HCEC 1CT (cell line): ENCODE measurements at places on chromosomes 1 and 21.

DNA sequence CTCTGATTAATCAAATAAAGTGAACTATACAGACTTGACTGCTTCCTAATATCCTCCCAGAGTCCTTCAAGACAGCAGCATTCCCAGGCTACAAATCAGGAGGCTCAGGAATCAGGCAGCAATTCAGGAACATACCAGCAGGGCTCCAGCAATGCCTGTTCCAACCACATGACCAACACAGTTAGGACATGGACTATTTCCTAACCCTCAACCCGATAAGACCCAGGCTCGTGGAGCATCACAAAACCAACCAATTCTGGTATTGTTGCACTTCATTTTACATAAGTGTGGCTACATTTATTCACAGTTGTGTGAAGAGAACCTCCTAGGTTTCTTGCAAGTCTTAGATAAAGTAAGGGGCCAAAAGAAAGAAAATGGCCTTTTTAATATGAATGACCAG, 546.2 kb upstream of the ADGRL2 start:
- DNase-seq, result no peak

- no peak for DNase-seq
Measured at GRCh38 chr1:179743679-179744400, 749 bp downstream of the FAM163A start.

DNA sequence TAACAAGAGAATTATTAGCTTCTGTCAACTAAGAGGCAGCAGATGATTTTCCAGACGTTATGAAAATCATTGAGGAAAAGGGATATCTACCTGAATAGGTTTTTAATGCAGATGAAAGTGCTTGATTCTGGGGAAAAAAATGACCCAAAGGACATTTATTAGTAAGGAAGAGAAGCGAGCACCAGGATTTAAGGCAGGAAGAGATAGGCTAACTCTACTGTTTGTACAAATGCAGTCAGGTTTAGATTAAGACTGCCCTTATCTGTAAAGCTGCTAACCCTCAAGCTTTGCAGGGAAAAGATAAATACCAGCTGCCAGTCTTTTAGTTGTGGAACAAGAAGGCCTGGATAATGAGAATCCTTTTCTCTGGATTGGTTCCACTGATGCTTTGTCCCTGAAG, 33.0 kb upstream of the LRIG2 start:
- no peak for DNase-seq

GRCh38 chr1:36448530-36449056, 1.7 kb downstream of the OSCP1 start:
- no peak for DNase-seq

GRCh38 chr1:8600336-8600735, 217.1 kb downstream of the RERE start:
- DNase-seq, result no peak

GRCh38 chr1:186754542-186755145, 74.1 kb upstream of the PLA2G4A start:
- DNase-seq, result no peak

- DNase-seq, result no peak
Measured at GRCh38 chr1:222976453-222976852, 161.6 kb downstream of the DISP1 start.

DNA sequence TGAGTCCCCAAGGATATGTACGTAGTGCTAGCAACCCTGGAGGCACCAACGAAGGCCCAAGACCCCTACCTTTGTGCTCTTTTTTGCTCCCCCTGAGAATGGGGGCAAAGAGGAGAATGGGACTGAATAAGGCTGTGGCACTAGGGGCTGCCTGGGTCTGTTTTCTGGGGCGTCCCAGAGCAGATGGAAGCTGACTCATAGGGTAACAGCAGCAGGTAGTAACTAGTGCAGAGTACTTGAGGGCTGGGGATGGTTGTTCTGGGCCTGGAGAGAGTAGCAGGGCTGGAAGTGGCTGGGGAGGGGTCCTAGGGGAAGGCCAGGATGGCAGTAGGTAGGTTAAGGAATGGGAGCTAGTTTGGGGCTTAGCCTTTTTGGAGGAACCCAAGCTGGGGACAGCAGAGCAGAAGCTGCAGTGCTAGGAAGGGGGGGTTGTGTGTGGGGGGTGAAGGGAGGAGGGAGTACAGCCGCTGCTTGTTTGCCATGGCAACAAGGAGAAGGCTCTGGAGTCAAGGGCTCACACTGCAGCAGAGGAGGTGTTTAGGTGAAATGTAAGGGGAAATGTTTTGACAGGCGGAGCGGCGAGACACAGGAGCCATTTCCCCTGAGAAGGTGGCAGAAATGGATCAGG, 1.8 kb downstream of the NCDN start:
- no peak for DNase-seq
